ENCODE measurements at places on chromosomes 11 and 22. TPM values are rescaled to one million over a fixed set of nuclear protein-coding genes. Genes with fewer than 3 reads are reported as not detected.

GRCh38 chr11:88275636-88276035 is 61.9 kb downstream of the CTSC start:
- no peak for DNase-seq

GRCh38 chr11:100404907-100405306 is 282.2 kb upstream of the ARHGAP42 start:
- no peak for DNase-seq

- DNase-seq = no peak
Measured at GRCh38 chr22:25402160-25402500, 162.3 kb upstream of the GRK3 start.

Gene PRG2
- polyA plus RNA-seq = 1.3 TPM

Measured in right lung (tissue), 10 donors.